ENCODE measurements at places on chromosomes 12 and 14.

GRCh38 chr14:55074662-55075061 lies 23.2 kb downstream of the MAPK1IP1L start:
- DNase-seq, result no peak

GRCh38 chr12:80154261-80154660 lies 54.9 kb downstream of the OTOGL start:
- DNase-seq, result no peak

GRCh38 chr14:103744621-103745395 lies 29.2 kb downstream of the ZFYVE21 start:
- no peak for DNase-seq

GRCh38 chr14:99321955-99322730 lies 50.1 kb upstream of the BCL11B start:
- no peak for DNase-seq

DNA sequence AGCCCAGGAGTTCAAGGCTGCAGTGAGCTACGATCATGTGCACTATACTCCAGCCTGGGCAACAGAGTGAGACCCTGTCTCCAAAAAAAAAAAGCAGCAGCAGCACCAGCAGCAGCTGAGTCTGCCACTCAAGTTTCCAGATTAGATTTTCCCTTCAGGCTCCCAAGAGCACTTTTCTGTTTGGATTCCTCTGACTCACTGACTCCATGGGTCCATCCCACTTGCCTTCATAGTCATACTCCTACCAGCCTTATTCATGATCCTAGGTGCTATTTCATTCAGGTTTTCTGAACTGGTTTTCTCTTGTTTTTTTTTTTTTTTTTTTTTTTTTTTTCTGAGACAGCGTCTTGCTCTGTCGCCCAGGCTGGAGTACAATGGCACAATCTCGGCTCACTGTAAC lies 6.8 kb upstream of the TWF1 start:
- DNase-seq, result no peak

DNA sequence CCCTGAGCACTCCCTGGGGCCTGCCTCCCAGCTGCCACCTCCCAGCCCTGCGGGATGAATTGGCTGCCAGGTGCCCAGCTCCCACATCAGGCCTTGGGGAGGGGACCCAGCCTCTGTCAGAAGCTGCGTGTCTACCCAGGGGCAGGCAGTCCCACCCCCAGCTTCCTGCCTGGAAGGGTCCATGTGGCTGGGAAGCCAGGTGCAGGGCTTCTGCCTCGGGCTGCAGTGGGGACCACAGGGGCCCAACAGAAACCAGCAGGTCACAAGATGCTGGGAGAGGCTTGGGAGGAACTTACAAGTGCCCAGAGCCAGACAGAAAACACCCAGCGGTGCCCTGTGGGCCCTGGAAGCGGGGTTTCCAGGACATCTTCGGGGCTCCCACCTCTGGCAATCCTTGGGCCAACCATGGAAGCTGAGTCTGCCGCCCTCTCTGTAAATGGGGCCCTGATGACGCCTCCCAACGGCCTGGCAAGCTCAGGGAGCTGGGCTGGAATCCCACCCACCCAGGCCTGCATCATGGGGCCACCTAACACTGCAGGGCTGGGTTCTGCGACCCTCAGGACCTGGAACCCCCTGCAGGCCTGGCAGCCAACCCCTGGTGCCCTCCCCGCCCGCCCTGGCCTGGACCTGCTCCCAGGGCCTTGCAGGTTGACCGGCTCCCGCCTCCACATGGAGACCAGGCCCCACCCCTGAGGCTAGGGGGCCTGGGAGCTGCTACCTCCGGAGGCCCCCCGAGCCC lies 36.6 kb downstream of the CCNK start:
- DNase-seq, result no peak

GRCh38 chr14:58987591-58987990 lies 200.9 kb upstream of the DAAM1 start:
- DNase-seq, result no peak

DNA sequence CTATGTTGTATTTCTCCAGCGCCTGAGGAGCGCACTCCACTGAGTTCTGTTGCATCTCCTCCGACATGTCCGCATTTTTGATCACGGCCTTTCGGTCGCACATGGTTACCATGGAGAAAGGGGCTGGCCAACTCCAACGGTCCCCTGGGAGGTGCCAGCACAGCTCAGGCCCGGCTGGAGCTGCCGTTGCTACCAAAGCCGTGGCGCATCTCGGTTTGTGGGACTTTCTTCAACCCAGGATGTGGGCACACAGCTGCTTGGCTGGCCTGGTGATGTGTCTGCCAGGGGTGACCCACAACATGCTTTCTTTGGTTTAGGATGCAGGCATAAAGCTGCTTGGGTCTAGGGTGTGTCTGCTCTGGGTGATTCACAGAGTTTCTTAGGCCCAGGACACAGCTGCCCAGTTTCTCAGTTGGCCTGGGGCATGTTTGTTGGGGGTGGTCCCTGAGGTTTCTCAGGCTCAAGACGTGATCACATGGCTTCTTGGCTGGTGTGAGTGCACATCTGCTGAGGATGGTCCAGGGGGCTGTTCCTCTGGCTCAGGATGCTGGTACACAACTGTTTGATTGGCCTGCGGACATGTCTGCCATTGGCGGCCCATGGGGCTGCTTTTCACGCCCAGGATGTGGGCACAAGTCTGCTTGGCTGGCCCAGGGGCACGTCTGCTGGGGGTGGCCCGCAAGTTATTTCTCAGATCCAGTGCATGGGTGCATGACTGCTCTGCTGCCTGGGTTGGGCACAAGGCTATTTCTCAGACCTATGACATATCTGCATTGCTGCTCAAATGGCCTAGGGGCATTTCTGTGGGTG lies 25.9 kb upstream of the GTF2A1 start:
- DNase-seq, result no peak

- no peak for DNase-seq
These were observed 29.6 kb downstream of the ZFHX2 start for GRCh38 chr14:23521785-23522640.

- DNase-seq, result no peak
These were observed 205.4 kb downstream of the DAD1 start for GRCh38 chr14:22383515-22384166.

DNA sequence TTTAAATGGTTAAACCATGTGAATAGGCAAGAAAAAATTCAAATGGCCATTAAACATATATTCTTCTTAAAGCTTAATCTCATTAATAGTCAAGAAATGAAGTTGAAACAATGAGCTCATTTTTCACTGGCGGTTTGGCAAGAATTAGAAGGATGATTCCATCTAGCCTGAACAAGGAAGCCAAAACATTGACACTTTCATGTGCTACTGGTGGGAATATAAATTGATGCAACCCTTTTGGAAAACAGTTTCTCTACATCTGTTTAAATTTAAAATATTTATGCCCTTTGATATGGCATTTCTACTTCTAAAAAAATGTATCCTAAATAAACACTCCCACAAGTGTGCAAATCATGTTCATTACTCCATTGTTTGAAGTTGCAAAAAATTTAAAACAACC lies 174.7 kb upstream of the HIF1A start:
- DNase-seq, result no peak

DNA sequence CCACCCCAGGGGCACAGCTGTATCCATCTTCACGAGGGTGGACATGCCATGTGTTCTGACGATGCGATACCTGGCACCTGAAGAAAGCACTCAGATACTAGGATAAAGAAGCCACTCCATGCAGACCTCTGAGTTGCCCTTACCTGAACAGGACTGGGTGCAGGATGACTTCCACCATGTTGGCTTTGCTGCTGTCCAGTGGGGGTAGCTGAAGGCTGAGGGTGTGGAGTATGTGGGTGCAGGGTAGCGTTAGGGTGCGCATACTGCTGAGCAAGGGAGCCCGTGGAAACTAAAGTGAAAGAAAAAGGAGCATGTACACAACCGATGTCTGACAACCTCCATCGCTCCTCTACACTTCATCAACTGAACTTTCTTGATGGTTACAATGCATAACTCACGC lies 51.3 kb downstream of the SH2B3 start:
- DNase-seq, result no peak

DNA sequence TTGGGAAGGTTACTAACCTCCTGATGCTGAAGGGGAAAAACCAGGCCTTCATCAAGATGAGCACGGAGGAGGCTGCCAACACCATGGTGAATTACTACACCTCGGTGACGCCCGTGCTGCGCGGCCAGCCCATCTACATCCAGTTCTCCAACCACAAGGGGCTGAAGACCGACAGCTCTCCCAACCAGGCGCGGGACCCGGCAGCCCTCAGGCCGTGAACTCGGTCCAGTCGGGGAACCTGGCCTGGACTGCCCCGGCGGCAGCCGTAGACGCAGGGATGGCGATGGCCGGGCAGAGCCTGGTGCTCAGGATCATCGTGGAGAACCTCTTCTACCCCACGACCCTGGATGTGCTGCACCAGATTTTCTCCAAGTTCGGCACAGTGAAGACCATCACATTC lies 133.0 kb upstream of the FUT8 start:
- no peak for DNase-seq

- DNase-seq, result no peak
These were observed 20.8 kb upstream of the SAV1 start for GRCh38 chr14:50688875-50689274.

GRCh38 chr14:102985665-102986064 lies 63.2 kb downstream of the AMN start:
- DNase-seq, result no peak

DNA sequence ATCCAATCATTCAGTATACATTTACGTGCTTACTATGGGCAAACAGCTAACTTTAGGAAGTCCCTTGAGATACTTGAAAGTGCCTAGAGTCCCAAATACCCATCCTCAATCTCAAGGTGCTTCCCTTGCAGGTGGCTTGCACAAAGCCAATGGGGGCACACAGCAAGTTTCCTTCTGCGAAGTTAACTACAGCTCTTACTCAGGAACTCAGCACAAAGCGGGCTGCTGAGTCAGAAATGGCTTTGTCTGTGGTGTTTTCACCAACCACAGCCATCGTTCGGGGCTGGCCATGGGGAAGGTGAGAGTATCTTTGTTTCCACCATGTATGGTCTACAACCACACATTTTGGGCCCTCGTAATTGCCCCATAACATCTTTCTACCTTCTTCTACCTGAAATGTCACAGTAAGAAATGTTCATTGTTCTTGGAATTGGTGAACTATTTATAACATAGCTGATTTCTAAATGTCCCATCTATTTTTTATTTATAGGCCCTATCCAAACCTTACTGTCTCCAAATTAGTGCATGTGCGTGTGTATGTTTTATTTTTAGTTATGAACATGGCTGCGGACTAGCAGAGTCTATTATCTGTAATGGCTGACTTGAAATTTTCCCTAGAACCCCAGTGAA lies 13.9 kb downstream of the MFAP5 start:
- DNase-seq, result peak; percentile 5

DNA sequence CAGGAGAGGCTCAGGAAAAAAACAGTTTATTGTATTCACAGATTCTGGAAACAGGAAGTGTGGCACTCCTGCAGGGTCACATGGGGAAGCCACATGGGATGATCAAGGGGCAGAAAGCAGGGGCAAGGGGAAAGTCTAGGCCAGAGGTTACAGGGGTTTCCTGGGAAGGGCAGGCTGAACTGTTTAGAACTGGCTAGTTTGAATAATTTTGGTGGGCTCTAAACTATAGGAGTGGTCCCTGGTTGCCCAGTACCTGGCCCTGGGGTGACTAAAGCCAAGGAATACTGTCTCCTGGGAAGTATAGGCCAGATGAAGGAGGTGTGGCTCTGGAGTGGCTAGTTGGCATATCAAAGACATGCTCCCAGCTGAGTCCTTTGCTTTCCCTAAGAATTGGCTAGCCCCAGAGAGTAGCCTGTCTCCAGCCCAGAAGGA lies 169.2 kb downstream of the SLC41A2 start:
- no peak for DNase-seq

GRCh38 chr14:54300881-54301280 lies 95.9 kb upstream of the CDKN3 start:
- no peak for DNase-seq

GRCh38 chr12:100610666-100611430 lies 37.4 kb downstream of the GAS2L3 start:
- DNase-seq, result no peak

DNA sequence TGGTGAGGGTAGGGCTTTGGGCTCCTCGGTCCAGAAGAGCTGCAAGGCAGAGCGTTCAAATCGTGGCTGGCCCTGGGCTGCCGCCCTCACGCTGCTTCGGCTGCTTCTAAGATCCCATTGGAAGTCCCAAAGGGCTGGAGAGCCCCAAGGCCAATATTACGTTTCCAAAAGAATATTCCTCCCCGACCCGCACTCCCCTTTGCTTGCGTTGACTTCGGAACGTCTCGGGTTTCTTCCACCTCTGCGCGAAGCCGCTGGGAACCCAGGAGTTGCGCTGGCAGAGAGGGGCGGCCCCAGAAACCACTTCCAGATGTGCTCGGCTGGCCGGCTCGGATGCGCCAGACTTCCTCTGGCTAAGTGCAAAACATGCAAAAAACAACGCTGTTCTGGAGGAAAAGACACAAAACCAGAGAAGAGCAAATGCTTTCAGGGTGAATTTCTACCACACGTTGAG lies at the start of gene GLT8D2:
GLT8D2 (minus strand) TSS at position 285 of the 454 bp plus-strand sequence. CDS start 30,539 bp downstream, outside the sequence.
- DNase-seq, result no peak

- DNase-seq, result no peak
These were observed at the start of gene PAX9 for GRCh38 chr14:36661506-36662257. Gene PAX9 (plus strand): TSS chr14:36661860. CDS start chr14:36662090, 230 bp downstream.

GRCh38 chr12:30197392-30198057 lies 413.8 kb upstream of the TMTC1 start:
- no peak for DNase-seq

DNA sequence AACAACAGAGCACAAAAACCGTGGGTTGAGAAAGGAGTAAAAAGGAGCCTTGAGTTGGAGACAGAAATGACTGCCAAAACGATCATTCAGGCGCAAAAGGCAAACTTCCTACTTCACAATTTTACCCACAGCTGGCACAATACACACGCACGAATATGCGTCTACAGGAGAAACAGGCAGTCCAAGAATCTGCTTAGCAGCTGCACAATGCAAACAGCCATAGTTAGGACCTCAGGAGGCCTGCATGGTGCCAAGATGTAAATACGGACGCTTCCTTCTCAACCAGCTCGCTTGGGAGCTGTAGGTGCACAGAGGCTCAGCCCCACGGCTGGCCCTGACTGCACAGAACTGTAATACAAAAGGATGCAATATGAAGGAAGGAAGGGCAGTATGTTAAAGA lies 250.1 kb upstream of the CAND1 start:
- DNase-seq, result no peak

DNA sequence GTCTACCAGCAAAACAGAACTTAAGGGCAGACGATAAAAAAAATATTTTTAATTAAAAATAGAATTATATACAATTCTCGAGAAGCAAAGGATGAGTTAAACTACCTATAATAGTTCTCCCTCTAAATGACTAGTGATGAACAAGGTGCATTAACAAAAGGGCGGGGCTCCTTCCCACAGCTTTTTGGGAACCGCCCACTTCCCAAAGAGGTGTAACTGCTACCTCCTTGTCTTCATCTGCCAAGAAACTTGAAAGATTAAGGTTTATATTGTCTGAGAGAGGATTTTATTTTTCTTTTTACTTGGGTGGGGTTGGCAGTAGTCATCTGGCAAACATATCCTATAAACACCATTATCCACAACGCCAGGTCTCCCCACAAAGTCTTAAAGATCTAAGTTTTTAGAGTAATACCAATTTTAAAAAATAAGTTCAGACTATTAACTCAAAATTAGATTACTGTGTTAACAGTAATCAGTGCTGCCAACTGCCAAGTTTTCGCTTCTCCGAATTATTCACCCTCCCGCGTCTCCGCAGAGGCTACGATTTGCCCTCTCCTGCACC lies 938 bp downstream of the RALGAPA1 start:
- no peak for DNase-seq
